ENCODE measurements at places on chromosomes 7 and 10. TPM values are rescaled to one million over a fixed set of nuclear protein-coding genes. Genes with fewer than 3 reads are reported as not detected.
A peak's percentile ranks its signal among the peaks of the same experiment; 100 is the strongest.

Gene CAV1
- polyA plus RNA-seq: 7.7 TPM

Gene PRF1
- polyA plus RNA-seq: 4.3 TPM

Gene SPDYE1
- polyA plus RNA-seq: not detected

Gene MSS51
- polyA plus RNA-seq: not detected

Gene ENO4
- 0.41 TPM for polyA plus RNA-seq

Gene CHRM2
- 0.36 TPM for polyA plus RNA-seq

Gene PDE1C
- 7.2 TPM for polyA plus RNA-seq

- DNase-seq: no peak
Measured at GRCh38 chr10:62655337-62655994, 149.1 kb upstream of the ADO start.

- DNase-seq: no peak
Measured at GRCh38 chr7:11120068-11120664, 146.5 kb downstream of the PHF14 start.

GRCh38 chr10:114822444-114823076 lies 980 bp downstream of the FHIP2A start:
- DNase-seq: peak; percentile 44

DNA sequence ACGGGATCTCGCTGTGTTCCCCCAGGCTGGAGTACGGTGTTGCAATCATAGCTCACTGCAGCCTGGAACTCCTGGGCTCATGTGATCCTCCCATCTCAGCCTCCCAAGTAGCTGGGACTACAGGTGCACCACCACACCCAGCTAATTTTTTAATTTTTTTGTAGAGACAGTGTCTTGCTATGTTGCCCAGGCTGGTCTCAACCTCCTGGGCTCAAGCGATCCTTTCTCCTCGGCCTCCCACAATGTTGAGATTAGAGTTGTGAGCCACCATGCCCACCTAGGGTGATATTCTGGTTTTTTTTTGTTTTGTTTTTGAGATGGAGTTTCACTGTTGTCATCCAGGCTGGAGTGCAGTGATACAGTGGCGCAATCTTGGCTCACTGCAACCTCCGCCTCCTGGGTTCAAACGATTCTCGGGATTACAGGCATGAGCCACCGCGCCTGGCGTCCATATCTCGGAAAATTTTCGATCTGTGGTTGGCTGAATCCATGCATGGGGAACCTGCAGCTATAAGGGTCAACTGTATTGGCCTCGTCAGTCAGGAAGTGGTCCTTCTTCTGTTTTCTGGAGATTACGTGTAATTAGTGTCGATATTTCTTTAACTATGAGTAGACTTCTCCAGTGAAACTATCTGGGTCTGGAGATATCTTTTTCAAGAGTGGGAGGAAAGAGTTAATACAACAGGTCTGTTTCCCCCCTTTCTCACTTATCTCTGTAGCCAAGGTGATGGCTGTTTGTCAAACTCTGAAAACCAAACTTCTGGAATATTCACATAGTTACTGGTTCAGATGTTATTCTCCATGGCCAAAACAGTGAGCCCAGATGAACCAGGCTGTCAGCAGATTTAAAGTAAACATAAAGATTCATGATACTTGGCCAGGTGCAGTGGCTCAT lies 21.0 kb upstream of the FIS1 start:
- no peak for DNase-seq

- DNase-seq: no peak
Measured at GRCh38 chr10:42583828-42584227, 54.5 kb downstream of the ZNF33B start.

DNA sequence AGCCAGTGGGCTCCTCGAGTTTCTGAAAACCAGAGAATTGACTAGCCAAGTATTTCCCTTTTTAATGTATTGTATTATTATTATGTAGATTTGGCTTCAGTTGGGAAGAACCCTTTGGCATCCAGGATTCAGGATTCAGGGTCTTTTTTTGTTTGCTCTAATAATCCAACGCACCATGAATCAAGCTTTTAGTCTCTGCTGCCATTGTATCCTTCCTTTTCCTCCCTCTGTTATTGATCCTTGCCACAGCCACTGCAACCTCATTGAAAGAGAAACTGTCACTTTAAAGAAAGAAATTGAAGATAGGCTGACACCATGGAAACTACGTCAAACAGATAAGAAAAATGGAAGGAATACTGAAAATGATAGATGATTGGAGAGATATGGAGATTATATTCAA lies 150.0 kb downstream of the CHRM2 start:
- no peak for DNase-seq

DNA sequence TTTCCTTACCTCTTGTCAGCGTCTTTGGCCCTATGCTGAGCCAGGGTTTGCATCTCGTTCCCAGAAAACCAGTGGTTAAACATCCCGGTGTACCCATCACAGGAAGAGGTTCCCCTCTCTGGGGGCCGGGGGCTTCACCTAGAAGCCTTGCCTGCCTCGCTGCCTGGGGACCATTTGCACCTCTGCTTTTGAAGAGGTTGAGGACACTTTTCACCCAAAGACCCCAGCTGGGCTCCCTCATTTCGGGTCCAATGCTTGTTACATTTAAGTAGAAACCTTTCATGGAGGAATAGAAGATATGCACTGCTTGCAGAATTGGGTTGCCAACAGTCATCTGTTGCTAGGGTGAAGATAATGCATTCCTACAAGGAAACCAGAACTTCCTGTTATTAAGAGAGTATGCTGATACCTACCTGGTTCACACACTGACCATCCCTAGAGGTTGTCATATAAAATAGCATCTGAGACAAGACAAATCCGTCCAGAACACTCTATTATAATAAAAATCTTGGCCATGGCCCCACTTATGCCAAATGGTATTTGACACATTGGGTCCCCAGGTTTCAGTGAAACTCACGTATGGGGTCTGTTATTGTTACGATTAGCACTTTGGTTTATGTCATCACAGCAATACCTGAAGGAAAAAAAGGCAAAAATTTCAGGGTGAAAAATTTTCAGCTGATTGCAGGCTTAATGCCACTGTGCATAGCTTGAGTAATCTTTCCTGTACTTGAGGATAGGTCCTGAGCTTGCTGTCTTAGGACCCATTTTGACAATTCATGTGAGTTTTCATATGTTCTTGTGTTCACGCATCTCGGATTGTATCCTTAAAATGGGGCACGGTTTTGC lies 917 bp downstream of the ZNF365 start:
- DNase-seq: peak; percentile 46

DNA sequence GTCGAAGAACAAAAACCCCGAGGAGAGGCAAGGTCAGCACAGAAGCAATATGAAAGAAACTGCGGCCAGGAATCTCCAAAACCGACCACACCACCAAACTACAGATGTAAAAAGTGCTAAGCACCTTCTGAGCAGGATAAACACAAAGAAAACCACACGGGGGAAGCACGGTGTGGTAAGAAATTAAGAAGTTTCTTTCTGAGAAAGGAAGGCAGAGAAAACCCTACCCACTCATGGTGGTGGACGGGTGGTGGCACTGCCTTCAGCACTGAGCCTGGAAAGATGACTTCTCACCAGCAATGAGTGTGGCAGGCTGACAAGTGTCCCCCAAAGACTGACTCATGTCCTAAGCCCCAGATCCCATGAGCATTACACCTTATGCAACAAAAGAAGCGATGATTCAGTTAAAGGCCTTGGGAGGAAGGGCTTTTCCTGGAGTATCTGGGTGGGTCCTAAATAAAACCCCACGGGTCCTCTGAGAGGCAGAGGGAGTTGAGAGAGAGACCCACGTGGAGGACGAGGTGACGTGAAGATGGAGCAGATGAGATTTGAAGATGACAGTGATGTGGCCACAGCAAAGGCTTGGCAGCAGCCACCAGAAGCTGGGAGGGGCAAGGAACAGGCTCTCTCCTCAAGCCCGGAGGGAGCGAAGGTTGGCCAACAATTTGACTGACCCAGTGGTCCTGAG lies 124.9 kb downstream of the DLG5 start:
- DNase-seq: no peak

GRCh38 chr7:157281221-157281998 lies 55.4 kb upstream of the DNAJB6 start:
- no peak for DNase-seq

DNA sequence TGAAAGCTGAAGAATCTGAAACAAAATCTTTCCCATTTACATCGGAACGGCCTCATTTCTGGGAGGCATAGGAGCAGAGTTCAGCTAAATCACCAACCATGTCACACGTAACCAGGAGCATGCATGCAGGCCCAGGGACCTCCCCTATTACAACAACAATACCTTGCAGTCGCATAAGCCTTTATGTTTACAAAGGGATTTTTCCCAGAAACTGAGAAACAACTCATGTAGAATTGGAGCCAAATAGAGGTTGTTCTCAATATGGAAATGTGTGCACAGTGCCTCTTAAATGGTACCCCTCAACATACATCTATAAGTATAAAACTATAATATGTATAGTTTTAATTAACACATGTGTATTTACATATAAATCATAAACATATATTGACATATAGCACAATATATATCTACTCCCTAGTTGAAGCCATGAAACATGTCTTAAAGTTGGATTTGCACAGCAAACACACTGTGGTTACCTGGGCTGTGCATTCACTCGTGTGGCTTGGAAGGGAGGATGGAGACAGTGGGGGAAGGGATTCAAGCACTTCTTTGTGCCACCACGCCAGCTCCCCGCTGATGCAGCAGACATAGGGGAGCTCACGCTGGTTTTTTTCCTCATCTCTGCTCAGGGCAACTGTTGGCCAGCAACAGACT lies 35.0 kb upstream of the DGKI start:
- no peak for DNase-seq

GRCh38 chr7:87627634-87627994 lies 584 bp upstream of the RUNDC3B start:
- DNase-seq: no peak

GRCh38 chr7:94972296-94972695 lies 64.9 kb downstream of the PPP1R9A start:
- DNase-seq: no peak

DNA sequence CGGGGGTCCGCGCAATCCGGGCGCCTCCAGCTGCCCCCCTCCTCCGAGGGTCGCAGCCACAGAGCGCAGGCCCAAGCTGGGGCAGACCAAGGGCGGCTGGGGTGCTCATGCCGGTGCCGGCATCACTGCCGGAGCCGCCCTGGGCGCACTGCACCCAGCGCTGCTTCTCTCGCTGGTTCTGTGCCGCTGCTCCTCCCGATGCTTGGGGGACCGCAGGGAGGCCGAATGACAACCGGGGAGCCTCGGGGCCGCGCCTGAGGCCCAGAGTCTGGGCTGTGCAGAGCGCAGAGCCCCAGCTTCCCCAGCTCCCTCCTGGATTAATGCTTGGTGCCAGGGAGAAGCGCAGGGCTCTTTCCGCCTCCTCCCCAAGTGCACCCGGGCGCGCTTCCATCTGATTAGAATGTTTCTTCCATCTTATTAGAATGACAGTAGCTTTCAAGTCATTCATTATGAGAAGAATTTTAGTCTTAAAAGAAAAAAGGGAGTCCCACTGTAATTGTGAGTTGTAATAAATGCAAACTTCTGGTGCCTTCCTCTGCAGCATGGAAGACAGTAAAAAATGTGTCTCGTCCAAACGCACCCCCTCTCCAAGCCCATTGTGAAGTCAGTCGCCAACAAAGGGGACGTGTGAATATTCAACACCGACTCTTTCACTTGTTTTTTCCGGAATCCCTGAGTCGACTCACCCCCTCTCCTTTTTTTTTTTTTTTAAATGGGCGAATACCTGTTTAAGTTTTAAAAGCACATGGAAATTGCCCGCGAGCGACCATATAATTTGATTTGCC lies 19.5 kb upstream of the PTF1A start:
- peak; percentile 49 for DNase-seq

GRCh38 chr7:45089341-45089891 lies 647 bp upstream of the NACAD start:
- DNase-seq: peak; percentile 99

DNA sequence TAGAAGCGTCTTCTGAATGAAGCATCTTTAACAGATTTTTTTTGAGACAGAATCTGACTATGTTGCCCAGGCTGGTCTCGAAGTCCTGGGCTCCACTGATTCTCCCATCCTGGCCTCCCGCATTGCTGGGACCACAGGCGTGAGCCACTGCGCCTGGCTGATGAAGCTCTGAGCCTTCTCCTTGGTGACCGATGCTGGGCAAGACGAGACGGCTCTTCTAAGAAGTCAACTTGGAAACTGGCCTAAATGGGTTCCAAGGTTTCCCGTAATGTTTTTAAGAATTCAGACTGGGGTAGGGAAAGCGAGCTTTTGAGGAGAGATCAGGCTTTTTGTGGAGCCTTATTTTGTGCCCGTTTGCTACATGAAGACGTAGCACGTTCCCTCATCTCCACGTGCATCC lies 224.5 kb downstream of the ZMYND11 start:
- DNase-seq: no peak

DNA sequence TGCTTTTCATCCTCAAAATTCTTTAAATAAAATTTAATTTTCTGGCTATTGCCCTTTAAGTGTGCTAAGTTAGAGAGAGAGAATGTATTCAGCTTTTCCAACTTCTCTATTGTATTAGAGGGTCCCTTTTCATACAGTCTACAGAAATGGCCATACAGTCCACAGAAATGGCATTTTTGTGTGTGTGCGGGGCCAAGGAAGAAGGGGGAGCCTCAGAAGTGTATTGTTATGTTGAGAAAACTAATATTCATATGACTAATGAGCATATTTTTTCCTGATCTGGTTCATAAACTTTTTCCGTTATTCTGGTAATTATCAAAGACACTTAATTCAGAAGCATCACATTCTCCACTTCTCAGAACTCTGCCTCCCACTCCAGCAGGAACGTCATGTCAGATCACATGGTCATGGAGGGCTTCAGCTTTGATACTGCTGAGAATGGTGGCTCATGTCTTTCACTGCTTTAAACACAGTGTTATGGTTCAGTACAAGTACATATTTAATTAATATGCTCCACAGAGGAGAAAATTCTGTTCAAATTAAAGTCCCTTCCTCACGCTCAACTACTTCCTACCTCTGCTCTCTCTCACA lies 37.1 kb downstream of the ELMO1 start:
- no peak for DNase-seq

- DNase-seq: no peak
Measured at GRCh38 chr7:100221231-100221718, 1.5 kb downstream of the PVRIG start.

DNA sequence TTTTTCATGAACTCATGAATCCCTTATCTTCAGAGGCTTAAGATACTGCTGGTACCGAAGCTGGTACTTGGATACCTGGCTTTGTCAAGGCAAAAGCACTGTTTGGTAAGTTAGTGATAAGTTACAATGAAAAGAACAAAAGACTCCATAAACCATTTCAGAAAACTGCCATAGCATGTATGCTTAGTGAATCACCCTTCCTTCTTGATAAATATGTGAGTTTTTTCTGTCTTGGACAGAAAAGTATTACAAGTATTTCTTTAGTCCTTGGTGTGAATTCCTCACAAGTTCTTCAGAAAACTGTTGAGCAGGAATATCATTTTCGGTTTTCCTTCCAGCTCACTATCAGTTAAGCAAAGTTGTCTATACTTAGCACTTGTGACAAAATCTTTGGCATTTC lies 25.6 kb downstream of the PUS7 start:
- peak; percentile 51 for DNase-seq

- no peak for DNase-seq
Measured at GRCh38 chr10:33095867-33096815, 138.1 kb upstream of the ITGB1 start.

GRCh38 chr7:154953006-154953684 lies 49.8 kb downstream of the PAXIP1 start:
- no peak for DNase-seq

Data from brain (organoid and tissue), 16 donors.